ENCODE measurements at places on chromosomes 12 and 14.

GRCh38 chr14:105911006-105911847, 384.8 kb downstream of the TMEM121 start:
- no peak for DNase-seq

DNA sequence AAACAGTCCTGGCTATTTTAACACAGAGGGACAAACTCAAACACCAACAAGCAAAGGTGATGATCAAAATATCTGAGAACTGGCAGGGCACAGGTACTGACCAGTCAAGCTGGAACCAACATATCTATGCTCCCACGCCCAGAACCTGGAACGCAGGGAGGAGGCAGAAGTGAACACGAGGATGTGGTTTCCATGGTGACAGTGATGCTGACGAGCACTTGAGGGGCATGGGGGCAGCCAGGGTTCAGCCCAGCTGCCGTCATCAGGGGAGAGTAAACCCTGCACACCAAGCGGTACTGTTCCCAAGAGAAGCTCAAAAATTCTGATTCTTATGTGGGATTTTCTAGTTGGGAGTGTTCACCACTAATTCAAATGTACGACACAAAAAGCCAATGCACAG, 113.6 kb upstream of the SFSWAP start:
- DNase-seq, result no peak

DNA sequence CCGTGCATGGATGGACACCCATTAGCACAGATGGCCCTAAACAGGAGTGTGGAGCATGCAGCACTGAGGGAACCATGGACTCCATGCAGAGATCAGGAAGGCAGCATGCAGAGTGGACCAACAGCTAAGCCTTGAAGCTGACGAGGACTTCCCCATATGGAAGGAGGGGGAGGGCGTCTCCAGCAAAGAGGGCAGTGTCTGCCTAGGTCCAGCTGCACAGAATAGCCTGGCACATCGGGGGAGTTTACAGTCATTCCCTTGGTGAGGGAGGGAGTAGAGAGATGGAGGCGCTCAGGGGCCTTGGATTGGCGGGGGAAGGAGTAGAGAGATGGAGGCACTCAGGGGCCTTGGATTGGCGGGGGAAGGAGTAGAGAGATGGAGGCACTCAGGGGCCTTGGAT, 64.5 kb downstream of the ANKRD9 start:
- DNase-seq, result no peak

DNA sequence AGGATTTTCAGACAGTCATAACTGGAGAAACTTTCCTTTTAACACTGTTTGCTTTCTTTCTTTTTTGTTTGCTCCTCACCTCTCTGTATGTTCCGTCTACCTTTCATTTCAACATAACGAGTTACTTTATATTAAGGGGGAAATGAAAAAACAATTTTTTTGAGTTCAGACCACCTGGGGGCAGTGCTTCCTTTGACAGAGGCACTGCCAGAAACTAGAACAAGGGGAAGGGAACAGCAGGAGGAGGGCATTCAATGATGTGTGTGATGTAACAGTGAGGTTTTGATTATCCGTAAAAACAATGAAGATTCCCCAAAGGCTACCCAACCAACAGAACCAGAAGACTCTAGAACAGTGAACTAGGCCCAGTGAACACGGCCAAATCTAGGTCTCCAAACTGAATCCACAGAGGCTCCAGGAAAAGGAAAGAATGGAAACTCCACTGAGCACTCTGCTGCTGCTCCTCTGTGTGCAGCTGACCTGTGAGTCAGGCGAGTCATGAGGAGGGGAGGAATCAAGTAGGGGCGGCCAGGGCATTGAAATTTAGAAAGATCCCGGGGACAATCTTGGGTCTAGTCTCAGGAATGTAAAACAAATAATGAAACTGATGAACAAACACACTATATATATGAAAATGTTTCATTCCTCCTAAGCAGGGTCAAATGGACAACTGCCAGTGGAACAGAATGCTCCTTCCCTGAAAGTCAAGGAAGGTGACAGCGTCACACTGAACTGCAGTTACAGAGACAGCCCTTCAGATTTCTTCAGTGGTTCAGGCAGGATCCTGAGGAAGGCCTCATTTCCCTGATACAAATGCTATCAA, 323.5 kb downstream of the DAD1 start:
- DNase-seq, result peak; percentile 15

DNA sequence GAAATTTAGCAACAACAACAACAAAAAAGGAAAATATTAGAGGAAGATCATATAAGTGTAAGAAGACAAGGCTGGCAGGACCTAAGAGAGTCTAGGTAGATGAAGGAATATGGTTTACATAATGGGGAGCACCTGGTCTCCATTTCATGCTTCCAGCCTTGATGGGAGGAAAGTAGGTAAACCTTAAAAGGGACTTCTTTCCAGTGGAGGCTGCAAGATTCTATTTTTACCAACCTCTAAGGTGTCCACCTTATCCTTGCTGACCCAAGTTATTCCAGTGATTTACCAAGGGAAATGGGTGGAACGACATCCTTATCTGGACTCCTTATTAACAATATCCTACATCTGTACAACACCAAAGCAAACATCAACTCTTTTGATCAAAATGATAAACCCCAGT, 30.0 kb downstream of the DAD1 start:
- DNase-seq, result no peak

DNA sequence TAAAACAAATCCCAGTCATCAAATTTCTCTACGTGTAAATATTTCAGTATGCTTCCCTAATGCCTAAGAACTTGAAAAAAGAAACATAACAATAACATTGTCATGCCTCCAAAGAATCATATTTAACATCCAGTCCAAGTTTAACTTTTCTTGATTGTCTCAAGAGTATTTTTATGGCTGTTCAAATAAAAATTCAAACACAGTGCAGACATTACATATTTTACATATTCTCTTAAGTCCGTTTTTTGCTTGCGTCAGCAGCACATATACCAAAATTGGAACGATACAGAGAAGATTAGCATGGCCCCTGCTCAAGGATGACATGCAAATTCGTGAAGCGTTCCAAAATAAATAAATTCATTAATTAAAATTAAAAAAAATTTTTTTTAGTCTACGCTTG, 23.3 kb upstream of the EEA1 start:
- DNase-seq, result no peak

- no peak for DNase-seq
Measured at GRCh38 chr12:89154743-89155499, 197.4 kb downstream of the DUSP6 start.

GRCh38 chr14:22796087-22796707, 19.0 kb downstream of the SLC7A7 start:
- DNase-seq, result no peak

Data from CD4-positive, alpha-beta T cell treated with Interleukin-2 at 100 ng/mL for 4 hours (primary cell).